A172 (cell line): ENCODE measurements at places on chromosomes 5 and 9. TPM values are rescaled to one million over a fixed set of nuclear protein-coding genes. Genes with fewer than 3 reads are reported as not detected.
A peak's percentile ranks its signal among the peaks of the same experiment; 100 is the strongest.

SARDH gene
- total RNA-seq = 30.5 and 31.0 TPM in 2 replicates

GRIA1 gene
- 0.02 and 0.38 TPM in 2 replicates for total RNA-seq

IRX2 gene
- not detected in 2 replicates for total RNA-seq

RELL2 gene
- 6.9 and 10.4 TPM in 2 replicates for total RNA-seq

DNA sequence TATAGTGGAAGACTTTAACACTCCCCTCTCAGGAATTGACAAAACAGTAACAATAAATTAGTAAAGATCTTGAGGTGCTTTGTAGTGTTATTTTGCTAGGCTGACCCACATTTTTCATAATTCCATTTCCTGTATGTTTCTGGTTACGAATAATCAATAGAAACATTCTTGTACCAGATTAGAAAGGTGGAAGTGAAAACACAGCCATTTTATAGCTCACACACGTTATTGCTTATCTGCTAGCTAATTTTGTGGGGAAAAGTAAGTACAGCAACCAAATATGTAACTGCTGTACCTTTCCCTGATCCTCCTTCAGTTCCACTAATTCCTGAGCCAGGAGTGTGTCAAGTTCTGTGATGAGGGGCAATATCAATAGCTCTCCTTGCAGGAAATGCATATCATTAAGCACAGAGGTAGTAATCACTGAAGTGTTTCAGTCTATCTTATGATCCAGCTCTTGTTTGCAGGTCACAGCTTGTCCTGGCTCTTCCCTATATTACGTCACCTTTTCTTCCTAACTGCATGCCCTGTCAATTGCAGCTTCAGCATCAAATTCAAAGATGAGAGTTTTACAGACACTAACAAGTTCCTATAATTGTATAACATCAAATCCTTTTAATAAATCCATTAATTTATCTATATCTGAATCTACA lies 59.4 kb downstream of the MINAR2 start:
- DNase-seq = no peak

- peak; percentile 41 for DNase-seq
These were observed 80.2 kb upstream of the IER5L start for GRCh38 chr9:129258124-129258822.

DNA sequence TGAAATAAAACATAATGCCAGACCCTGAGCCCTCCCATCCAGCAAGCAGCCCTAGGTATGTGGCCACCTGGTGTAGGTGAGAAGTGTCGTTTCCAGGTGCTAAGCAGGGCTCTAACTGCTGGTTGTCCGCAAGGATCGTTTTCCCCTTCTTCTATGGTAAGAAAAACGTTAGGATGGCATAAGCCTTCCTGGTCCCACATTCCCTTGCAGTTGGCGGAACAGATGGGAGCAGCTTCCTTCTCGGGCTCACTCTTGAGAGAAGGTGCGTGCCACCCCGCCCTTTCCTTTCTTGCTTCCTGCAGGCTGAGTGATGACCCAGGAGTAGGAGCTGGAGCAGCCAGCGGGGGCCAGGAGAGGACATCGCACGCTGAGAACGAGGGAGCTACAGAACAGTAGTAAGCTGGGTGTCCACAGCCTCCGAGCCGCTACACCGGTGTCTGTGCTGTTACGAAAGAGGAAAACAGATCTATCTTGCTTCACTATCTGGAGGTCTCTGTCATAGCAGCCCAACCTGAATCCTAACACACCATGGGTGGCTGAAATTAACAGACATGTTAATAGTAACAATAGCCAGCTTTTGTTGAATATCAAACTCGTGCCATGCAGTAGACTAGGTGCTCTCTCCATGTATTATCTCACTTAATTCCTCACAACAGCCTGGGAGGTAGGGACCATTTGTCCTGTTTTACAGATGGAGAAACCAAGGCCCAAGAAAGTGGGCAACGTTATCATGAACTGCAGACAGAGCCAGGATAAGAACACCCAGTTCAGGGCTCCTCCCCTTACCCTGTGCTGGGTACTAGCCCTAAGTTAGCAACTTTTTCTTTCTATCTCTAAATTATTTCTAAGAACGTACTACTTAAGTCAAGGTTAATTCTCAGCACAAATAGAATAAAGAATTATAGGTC lies 139.8 kb downstream of the COL23A1 start:
- DNase-seq = no peak

DNA sequence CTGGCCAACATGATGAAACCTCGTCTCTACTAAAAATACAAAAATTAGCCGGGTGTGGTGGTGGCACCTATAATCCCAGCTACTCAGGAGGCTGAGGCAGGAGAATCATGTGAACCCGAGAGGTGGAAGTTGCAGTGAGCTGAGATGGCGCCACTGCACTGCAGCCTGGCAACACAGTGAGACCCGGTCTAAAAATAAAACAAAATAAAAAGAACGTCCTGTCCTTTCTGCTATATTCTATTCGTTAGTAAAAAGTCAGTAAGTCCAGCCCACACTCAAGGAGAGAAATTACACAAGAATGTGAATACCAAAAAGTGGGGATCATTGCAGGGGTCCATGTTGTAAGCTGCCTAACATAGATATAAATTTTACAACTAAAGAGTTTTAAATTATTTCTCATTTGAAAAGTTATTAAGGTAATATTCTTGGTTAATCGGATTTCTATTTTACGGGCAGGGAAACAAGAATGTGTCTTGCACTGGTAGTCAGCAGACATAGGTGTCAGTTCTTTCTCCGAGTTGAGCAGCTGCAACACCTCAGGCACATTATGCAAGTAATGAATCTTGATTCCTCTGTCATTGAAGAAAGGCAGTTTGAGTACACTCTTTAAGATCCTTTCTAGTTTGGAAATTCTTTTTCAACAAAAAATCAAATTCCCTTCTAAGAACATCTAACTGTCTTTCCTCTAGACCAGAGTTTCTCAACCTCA lies 24.5 kb downstream of the NMUR2 start:
- no peak for DNase-seq

DNA sequence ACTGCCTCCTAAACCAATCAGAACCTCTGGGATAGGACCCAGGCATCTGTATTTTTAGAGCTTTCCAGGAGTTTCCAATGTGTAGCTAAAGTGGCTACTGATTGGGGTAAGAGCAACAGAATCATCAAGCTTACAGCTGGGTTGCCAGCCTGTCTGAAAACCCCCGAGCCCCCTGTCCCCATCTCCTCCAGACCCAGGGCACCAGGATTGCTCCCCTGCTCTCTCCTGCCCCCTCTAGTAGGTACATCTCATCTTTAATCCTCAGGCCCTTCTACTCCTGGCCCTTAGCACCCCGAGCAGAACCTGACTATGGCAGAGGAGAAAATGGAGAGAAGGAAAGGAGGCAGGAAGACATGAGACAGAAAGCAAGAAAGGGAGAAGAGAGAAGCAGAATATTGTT lies 204.9 kb downstream of the GABBR2 start:
- DNase-seq = no peak

GRCh38 chr9:35826071-35826701 lies 2.3 kb downstream of the FAM221B start:
- DNase-seq = peak; percentile 32

DNA sequence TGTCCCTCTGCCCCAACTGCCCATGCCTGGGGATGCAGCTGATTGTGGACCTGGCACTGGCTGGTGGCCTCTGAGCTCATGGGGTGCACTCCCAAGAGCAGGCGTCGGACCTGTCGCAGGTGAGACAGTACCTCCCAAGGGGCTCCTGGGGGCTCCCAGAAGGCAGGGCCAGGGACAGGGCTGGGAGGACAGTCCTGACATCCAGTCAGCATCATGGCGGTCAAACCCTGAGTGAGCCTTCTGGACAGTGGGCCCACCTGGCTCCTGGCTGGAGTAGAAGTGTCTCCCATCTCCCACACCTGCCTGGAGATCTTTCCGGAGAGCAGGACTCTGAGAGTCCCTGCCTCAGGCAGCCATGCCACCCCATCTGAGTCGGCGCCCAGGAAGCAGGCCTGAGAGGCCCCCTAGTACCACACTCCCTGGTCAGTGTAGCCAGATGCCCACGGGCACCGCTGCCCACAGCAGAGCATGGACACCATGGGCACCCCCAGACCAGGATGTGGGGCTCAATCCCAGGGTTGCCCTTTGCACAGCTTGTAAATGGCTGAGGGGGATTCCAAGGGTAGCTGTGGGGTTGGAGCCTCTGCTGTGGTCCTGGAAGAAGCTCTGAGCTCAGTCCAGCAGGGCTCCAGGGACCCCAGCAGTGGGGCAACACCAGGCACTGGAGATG lies 6.6 kb downstream of the LCN9 start:
- no peak for DNase-seq

DNA sequence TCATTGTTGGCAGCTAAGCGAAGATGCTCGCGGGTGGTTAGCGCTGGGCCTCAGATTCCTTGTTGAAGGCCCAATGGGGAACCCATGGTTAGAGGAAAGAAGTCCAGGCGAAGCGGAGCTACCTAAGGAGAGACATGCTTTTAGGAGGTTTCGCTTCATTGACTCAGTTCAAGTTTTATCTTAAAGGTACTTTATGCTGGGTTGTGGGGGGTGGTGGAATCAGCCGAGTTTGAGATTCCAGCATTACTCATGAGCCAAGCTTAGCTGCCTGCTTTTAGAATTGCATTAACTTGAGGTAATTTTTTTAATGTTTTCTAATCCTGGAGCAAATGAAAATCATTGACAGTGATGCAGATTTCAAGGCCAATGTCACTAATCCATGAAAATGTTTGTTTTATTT lies 16.1 kb downstream of the MEGF10 start:
- no peak for DNase-seq
